GM13976 (cell line): ENCODE measurements at places on chromosomes 4 and X.
A peak's percentile ranks its signal among the peaks of the same experiment; 100 is the strongest.

GRCh38 chr4:53890461-53890860, 173.9 kb downstream of the CHIC2 start:
- DNase-seq: no peak

GRCh38 chr4:176791591-176792325, 964 bp downstream of the VEGFC start:
- peak; percentile 31 for DNase-seq

GRCh38 chr4:149690726-149691125, 124.9 kb downstream of the IQCM start:
- no peak for DNase-seq

DNA sequence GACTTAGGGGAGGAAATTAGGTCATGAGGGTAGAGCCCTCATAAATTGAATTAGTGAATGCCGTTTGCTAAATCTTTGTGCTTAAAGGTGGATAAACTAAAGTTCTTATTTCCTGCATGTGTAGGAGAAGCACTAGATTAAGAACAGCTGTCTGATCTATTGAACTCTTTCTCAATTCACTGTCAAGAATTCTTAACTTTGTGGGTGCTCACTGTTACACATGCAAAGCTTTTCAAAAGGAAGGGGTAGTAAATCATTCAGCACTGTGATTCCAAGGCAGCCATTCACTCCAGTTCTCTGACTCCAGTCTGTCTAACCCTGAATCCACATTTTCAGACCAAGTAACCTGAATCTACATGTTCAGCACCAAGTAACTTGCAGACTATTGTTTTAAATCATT, 1520.1 kb downstream of the PCDH18 start:
- DNase-seq: no peak

GRCh38 chr4:124322234-124323065, 390.1 kb downstream of the ANKRD50 start:
- DNase-seq: no peak

DNA sequence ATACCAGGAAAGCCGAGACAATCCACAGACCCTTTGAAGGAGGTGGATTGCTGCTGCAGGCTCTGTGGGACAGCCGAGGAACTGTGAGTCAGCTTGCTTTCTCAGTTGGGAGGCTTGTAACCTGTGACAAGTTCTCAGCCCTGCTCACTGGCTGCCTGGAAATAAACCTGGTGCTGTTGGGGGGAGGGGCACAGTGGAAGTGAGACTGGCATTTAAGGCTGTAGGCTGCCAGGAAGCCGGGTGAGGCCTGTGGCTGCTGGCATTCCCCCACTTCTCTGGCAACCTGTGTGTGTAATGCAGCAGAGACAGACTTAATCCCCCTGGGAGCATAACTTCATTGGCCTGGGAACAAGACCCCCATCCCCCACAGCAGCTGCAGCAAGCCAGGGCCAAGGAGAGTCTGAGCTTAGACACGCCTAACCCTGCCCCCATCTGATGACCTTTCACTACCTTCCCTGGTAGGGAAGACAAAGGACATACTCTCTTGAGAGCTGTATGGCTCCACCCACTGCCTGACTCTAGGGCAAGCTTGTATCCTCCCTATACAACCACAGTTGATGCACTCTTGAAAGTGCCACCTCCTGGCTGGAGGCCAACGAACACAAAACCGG, 64.1 kb downstream of the ALPK1 start:
- DNase-seq: no peak

GRCh38 chr4:73607375-73608033, 12.7 kb downstream of the RASSF6 start:
- DNase-seq: no peak

GRCh38 chr4:112604589-112604988, 32.1 kb downstream of the ZGRF1 start:
- peak; percentile 54 for DNase-seq

- no peak for DNase-seq
These were observed 446.3 kb upstream of the FRG1 start for GRCh38 chr4:189494407-189494806.

GRCh38 chr4:16897991-16898827, at the start of gene LDB2:
Gene LDB2, minus strand, starts transcription at chr4:16898645.
- DNase-seq: no peak

DNA sequence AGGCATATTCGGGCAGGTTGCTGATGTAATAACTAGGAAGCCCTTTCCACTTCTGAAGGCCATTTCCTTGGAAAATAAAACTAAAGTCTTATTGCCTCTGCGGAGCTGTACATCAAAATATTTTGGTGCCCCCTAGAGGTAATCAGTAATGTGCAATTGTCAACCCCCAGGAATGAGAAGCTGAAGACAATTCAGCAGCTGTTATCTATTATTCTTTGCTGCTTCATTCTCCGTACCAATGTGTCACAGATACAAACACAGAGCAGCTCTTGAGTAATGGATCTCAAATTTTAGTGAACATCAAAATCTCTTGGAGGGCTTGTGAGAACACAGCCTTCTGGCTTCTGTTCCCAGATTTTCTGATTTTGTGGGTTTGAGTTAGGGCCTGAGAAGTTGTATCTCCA, 3.5 kb upstream of the SLIT2 start:
- peak; percentile 32 for DNase-seq

DNA sequence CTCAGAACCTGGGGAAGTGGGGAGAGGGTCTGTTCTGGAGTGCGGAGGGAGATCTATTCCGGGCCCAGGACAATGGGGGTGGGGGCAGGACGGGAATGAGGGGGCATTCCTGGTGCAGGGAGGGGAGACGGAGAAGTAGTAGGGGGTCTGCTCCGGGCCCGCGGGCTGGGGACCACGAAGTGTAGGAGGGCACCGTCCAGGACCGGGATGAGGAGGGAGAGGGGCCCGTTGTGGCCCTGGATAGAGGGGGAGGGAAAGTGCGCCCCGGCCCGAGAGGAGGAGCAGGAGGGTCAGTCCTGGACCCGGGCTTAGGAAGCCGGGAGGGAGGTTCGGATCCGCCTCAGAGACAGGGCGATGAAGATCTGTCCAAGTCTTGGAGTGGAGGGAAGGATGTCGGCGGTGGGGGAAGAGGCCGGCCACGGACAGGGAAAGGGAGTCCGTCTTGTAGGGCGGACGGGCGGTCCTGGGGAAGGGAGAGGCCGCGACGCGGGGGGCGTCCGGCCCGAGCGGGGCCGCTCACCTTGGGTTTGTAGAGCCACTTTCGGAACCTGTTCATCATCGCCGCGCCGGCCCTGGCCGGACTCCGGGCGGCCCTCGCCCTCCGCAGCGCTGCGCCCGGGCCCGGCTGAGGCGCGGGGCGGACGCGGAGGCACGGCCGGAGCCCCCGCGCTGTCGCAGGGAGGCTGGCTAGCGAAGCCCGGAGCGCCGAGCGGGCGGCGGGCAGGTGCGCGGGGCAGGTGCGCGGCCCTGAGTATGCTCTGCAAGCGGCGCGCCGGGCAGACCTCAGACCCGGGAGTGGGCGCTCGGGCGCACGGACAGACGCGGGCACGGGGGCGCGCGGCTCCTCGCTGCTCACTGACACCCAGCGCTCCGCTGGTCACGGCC, at the start of gene ZFYVE28:
TSS of gene ZFYVE28 (minus strand) at position 881 of the 885 bp plus-strand sequence. CDS start at position 559, 322 bp downstream.
- peak; percentile 58 for DNase-seq

- DNase-seq: no peak
These were observed 1015.0 kb upstream of the GRID2 start for GRCh38 chr4:91288702-91289311.

GRCh38 chr4:174316546-174316945, 32.8 kb downstream of the CEP44 start:
- no peak for DNase-seq

- no peak for DNase-seq
These were observed 134.9 kb downstream of the KCTD8 start for GRCh38 chr4:44313702-44314101.
